ENCODE measurements at places on chromosomes 12 and 14.

- DNase-seq, result no peak
These were observed 146.8 kb upstream of the RASSF8 start for GRCh38 chr12:25811656-25812126.

GRCh38 chr12:68959891-68960464 lies 27.0 kb upstream of the CPM start:
- DNase-seq, result no peak

- DNase-seq, result no peak
These were observed 18.1 kb upstream of the KIF21A start for GRCh38 chr12:39461059-39461458.

DNA sequence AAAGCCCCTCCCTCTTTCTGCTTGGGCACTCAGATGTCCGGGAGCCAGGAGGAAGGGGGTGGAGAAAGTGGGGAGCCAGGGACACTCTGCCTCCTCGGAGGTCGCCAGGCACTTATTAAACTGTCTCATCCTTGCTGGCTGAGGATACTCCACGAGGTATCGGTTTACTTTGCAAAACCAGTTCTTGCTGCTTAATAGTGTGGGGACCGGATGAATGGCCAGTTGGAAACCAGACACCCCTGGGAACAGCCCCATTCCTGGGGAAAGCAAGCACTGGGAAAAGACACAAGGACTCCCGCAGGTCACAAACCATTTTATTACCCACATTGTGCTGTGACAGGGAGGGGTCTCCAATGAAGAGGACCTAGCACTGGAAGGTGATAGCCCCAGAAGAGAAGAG lies 34.2 kb downstream of the CCDC88C start:
- no peak for DNase-seq

GRCh38 chr14:98022541-98023520 lies 1225.6 kb downstream of the VRK1 start:
- no peak for DNase-seq

GRCh38 chr12:53726946-53727309 lies 324 bp downstream of the CALCOCO1 start:
- no peak for DNase-seq

DNA sequence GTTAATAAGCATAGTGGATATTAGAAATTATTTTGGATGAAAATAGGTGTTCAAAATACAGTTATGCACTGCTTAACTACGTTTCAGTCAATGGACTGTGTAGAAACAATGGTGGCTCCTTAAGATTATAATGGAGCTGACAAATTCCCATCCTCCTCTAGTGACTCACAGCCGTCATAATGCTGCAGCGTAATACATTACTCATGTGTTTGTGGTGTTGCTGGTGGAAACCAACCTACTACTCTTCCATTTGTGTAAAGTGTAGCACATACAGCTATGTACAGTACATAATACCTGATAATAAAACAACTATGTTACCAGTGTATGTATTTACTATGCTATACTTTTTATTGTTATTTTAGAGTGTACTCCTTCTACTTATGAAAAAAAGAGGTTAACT lies 111.2 kb upstream of the TMCC3 start:
- no peak for DNase-seq

DNA sequence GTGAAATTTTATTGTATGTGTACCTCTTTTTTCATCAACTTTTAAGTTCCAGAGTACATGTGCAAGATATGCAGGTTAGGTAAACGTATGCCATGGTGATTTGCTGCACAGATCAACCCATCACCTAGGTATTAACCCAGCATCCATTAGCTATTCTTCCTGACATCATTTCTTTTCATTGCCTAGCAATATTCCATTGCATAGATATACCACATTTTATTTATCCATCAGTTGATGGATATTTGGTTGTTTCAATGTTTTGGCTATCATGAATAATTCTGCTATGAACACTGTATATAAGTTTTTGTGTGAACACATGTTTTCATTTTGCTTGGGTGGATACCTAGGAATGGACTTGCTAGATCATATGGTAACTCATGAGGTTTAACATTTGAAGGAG lies 439.9 kb upstream of the SOX5 start:
- DNase-seq, result no peak

DNA sequence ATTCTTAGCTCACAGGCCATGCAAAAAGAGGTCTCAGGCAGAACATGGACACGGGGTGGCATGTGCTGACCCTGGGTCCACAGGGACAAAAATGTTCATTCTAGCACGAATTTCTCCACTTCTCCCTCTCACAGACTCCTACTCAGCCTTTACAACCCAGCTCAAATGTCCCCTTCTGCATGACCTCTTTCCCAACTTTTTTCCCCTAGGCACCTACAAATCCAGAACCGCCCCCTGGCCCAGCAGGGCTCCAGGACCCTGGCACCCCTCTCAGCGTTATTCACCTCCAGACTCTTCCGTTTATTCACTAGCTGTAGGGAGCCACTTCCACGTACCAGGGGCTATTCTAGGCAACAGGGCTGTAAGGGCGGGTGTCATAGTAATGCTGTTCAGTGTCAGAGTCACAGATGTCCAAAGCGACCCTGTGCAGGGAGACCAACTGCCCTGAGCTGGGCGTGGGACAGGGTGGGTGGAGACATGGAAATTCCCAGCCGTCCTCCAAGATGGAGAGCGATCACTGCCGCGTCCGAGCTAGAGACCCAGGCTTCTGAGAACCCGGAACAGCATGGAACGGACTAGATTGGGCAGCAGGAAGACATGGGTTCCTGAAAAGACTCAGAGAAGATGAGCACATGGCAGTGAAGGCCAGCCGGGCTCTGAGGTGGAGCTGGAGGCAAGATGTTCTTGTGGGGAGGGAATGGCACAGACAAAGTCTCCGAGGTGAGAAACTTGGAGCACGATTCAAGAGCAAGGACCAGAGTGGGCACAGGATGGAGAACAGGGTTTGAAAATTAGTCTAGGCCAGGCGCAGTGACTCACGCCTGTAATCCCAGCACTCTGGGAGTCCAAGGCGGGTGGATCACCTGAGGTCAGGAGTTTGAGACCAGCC lies 274.9 kb upstream of the RTL1 start:
- DNase-seq, result no peak

DNA sequence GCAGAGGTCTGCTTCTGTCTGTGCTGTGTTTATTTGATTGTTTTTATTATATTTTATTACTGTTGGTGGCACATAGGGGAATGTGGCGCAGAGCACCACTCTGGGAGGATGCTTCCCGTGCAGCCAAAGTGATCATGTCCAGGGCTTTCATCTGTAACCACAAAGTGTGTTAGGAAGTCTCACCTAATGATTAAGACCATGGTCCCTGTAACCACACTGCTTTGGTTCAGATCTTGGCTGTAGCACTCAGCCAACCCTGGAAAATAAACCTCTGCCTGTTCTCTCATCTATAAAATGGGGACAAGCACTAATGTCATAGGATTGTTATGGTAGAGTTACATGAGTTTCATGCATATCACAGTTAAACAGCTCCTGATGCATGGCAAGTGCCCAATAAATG lies 1.9 kb downstream of the RESF1 start:
- DNase-seq, result no peak

- no peak for DNase-seq
These were observed 988 bp upstream of the TMEM263 start for GRCh38 chr12:106954462-106955376.

DNA sequence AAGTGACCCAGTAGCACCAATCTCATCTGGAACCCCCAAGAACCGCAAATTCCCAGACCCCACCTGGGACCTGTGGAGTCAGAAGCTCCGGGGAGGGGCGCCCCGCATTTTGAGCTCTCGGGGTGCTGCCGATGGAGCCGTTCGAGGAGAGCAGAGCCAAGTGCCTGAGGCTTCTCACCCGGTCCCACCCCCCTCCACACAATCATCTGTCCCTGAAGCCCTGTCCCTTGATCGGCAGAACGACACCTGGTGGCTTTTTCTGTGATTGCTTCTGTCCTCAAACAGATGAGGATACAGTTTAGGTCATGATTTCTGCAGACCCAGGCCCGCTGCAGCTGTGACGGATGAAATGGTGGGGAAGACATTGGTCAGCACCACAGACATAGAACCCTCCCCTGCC lies 74.7 kb downstream of the NOC4L start:
- DNase-seq, result peak; percentile 18

GRCh38 chr14:48391661-48392060 lies 716.3 kb upstream of the MDGA2 start:
- no peak for DNase-seq

DNA sequence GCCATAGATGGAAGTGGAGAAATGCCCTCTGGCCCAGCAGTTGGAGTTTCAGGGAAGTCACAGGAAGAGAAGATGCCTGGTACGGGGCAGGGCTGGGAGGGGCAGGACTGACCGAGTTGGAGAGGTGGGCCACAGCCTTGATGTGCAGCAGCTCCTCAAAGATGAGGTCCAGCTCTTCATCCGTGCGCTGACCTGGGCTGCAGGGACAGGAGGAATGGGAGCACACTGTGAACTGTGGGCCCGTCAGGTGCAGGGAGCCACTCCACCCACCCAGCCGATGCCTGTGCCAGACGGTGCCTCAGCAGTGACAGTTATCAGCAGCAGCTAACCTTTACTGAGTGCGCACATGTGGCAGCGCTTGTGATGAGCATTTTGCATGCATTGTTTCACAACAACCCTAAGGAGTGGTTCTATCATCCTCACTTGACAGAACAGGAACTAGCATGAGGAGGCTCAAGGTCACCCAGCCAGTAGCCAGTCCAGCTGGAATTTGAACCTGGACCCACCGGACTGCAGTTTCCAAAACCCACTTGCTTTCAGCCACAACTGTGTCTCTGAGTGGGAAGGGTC lies 8.4 kb downstream of the RAPGEF3 start:
- no peak for DNase-seq

- no peak for DNase-seq
These were observed 110.7 kb downstream of the BTG1 start for GRCh38 chr12:92034858-92035401.

- DNase-seq, result no peak
These were observed 286.9 kb upstream of the PRKD1 start for GRCh38 chr14:30214461-30215090.

- no peak for DNase-seq
These were observed 164.3 kb upstream of the TMPO start for GRCh38 chr12:98351089-98351488.

DNA sequence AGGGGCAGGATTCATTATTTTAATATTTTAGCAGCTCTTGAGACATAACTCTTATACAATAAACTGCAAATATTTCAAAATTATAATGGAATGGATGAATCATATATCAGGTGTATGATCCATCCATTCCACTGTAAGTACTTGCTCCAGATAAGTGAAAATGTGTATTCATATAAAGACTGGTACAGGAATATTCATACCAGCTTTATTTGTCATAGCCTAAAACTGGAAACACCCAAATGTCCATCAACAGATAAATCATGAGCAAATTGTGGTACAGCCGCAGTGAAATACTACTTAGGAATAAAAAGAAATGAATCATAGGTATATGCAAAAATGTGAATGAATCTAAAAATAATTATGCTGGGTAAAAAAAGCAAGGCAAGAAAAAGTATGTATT lies 263.6 kb upstream of the SYT10 start:
- DNase-seq, result no peak

DNA sequence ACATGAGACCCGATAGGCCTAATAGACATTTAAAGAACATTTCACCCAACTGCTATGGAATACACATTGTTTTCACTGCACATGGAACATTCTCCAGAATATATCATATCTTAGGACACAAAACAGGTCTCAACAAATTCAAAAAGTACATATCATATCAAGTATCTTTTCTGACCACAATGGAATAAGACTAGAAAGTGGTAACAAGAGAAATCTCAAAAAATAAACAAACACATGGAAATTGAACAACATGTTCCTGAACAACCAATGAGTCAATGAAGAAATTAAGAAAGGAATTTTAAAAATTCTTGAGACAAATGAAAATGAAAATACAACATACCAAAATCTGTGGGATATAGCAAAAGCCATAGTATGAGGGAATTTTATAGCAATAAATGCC lies 208.1 kb downstream of the PTPRO start:
- no peak for DNase-seq

GRCh38 chr14:93025055-93025454 lies 90.7 kb downstream of the ITPK1 start:
- DNase-seq, result no peak

DNA sequence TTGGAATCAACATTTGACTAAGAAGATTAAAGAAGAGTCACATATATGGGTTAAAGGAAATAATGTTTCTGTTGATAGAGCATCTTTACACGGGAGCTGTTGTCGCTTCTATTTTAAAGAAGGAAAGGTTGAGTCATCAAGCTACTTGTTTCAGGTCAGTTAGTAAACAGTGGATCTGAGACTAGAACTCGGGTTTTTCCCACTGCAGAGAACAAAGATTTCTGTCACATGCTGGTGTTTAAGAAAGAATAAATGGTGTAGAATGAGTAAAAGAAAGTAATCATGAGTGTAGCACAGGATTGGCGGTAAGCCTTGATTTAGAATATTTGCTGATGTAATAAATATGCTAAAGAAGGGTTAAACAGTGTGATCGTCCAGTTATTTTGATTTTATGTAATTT lies 455.5 kb downstream of the AEBP2 start:
- DNase-seq, result no peak

- no peak for DNase-seq
These were observed 61.1 kb upstream of the C12orf71 start for GRCh38 chr12:27143256-27144069.

- no peak for DNase-seq
These were observed 455.8 kb downstream of the PCNX1 start for GRCh38 chr14:71362920-71363584.

DNA sequence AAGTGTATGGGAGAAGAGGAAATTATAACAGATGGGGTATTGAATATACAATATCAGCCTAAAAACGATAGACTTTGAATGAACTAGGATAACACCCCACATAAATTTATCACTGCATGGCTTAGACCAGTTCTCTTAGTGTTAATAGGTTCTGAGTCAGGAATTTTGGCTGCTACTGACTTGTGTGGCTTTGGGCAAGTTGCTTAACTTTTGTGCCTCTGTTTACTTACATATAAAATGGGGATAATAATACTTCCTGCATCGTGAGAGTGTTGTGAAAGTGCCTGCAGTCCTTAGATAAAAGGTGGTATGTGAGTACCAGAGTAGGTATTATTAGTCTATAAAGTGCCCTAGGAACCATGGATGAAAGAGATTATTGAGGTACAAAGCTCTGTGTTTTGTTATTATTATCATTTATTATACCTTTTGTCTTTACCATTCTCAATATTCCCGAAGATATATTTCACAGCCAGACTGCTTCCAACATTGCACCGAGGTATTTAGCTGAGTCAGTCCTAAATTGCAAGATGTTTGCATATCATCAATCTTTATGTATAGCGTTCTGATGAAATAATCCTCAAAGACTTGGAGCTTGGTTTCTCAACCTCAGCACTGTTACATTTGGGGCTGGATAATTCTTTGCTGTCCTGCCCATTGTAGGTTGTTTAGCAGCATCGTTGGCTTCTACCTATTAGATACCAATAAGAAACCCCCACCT lies 2.3 kb upstream of the PAWR start:
- no peak for DNase-seq

DNA sequence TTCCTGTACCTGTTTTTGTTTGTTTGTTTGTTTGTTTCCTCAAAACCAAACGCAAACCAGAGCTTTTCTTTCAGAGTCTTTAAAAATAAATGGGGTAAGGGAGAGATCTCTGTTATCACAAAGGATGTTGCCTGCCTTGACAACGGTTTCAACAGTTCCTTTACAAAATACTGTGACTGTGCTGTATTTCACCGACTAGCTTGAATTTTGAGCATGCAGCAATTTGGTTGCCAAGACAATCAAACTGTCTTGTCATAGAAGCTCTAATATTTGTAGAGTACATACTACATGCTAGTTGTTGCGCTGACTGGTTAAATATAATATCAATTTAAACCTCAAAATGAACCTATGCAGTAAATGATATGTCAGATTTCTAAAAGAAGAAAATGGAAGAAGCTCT lies 22.4 kb upstream of the TCP11L2 start:
- DNase-seq, result no peak

Data from stimulated activated CD4-positive, alpha-beta T cell treated with anti-CD3 and anti-CD28 coated beads, TNF-alpha, amount 100 ng/mL, for 24 hours (primary cell).